H54 (cell line): ENCODE measurements at places on chromosomes 2 and 18.

- DNase-seq: no peak
Measured at GRCh38 chr18:6731222-6731596, 1.7 kb downstream of the ARHGAP28 start.

DNA sequence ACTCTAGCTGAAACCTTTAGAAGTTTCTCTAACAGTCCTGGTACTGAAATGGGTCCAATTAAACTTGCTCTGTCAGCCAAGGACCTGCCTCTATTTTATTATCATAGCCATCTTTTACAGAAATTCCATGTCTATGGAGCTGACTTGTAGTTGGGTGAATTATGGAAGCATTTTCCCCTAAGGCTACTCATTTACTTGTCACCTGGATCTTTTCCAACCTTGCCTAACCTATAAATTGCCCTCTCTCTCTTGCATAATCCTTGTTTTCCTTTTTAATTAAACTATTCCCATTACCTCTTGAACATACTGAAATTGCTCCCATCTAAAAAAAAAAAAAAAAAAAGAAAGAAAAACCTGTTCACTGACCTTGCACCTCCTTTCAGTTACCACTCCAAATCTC lies 74.6 kb upstream of the DOK6 start:
- DNase-seq: no peak

GRCh38 chr2:64657411-64657810 lies 3.7 kb upstream of the SERTAD2 start:
- DNase-seq: no peak

DNA sequence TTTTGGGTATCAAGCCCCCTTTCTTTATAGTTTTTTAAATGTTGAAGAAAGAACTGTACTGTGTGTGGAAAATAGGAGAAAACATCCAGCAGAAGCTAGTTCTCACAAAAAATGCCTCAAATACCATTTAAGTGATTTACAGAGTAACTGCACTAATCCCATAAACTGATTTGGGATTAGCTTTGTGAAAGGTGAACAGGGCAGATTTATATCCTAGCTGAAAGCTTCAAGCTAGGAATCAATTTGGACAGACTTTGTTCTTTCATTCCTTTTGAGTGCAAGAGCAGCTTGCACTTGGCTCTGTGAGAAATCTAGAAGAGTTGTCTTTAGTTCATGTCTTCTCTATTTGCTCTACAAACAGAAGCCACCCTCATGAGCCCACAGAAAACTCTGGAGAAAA lies 183.9 kb upstream of the VRK2 start:
- DNase-seq: no peak

GRCh38 chr2:20676353-20677215 lies 9.6 kb downstream of the GDF7 start:
- no peak for DNase-seq

DNA sequence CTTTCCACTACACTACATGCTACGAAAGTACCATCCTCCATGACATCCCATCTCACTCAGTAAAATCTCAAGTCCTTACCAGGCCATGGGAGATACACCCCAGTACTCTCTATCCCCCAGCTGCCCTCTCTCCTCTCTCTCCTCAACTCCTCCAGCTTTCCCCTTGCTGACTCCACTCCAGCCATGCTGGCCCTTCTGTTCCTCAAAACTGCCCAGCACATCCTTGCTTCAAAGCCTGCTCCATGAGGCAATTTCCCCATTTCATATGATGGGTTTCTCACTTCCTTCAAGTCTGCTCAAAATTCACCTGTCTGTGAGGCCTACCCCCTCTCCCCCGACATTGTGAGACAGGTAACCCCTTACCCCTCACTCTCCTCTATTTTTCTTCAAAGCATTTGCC lies 8.6 kb downstream of the CHN1 start:
- no peak for DNase-seq

DNA sequence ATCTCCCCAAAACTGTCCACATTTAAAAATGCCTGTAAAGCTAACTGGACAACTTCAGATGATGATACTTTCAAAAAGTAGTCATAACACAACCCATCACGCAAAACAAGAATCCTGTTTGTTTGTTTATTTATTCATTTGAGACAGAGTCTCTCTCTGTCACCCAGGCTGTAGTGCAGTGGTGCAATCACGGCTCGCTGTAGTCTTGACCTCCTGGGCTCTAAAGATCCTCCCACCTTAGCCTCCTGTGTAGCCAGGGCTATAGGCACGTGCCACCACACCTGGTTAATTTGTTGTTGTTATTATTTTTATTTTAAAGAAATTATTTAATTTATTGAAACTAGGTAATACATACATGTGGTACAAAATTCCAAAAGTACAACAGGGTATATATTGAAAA lies 94.8 kb downstream of the RAPGEF4 start:
- no peak for DNase-seq

- no peak for DNase-seq
Measured at GRCh38 chr2:129661935-129662334, 317.5 kb upstream of the RAB6C start.

- DNase-seq: no peak
Measured at GRCh38 chr2:67463810-67464209, 66.7 kb downstream of the ETAA1 start.

DNA sequence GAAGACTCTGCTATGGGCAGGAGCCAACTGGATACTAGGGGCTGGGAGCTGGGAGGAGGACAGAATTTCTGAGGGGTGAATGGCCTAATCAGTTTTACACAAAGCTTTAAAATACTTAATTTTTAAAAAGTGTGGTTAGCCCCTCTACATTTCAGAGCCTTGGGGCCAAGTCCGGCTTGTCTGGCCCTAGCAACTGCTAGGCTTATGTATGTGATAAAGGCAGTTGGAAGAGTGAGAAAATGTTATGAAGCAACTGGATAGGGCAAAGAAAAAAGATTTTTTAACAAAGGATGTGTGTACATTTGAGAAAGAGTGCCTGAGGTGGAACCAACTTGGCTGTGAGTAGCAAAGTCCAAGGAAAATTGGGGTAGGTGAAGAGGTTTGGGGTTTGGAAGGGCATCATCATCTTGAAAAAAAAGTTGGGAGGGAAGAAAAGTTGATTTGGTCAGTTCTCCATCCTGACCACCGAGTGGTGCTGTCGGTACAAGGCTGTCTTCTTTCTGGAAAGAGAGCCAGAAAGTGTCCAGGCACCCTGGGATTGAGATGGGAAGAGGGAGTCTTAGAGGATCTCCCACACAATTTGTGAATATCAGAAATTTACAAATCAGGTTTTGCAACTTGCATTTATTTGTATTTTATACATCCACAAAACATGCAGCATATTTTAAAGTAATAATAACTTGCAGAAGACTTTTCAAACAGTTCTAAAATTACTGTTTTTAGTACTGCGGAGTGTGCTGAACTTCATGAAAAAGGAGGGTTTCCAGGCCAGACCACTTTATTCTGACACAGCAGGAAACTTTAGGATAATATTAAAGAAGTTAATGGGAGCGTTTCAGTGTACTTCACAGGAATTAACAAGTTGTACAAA lies 10.5 kb upstream of the CDK15 start:
- peak; percentile 43 for DNase-seq

DNA sequence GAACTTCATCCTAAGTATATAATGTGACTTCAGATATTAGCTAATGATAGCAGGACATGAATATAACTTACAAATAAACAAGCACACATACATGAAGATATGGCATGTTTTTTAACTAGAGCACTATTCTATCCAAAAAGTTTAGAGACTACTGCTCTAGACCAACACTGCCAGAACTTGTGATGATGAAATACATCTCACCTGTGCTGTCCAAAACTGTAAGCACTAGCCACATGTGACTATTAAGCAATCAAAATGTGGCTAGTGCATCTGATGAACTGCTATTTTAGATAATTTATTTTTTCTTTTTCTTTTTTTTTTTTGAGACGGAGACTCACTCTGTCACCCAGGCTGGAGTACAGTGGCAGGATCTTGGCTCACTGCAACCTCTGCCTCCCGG lies 7.1 kb downstream of the AAK1 start:
- no peak for DNase-seq

- DNase-seq: no peak
Measured at GRCh38 chr2:168968342-168968741, 62.8 kb downstream of the ABCB11 start.

DNA sequence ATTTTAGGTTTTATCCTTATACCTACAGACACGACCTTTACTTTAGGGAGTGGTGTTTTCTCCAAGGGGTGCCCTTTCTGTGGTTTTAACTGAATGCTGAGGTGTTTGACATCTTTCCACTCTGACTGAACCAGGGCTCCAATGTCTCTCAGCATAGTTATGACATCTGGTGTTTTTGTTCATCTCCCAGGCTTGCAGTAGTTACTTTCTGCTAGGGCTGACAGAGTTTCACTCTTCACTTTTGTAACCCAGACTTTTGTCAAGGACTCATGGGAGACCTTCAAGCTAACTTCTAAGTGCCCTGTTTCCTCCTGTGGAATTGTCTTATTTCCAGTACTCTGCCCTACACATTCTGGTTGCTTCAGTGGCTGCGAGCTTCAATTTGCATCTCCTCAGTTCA lies 103.1 kb downstream of the CCDC85A start:
- DNase-seq: no peak

GRCh38 chr2:143828763-143829537 lies 691.0 kb downstream of the ZEB2 start:
- no peak for DNase-seq

DNA sequence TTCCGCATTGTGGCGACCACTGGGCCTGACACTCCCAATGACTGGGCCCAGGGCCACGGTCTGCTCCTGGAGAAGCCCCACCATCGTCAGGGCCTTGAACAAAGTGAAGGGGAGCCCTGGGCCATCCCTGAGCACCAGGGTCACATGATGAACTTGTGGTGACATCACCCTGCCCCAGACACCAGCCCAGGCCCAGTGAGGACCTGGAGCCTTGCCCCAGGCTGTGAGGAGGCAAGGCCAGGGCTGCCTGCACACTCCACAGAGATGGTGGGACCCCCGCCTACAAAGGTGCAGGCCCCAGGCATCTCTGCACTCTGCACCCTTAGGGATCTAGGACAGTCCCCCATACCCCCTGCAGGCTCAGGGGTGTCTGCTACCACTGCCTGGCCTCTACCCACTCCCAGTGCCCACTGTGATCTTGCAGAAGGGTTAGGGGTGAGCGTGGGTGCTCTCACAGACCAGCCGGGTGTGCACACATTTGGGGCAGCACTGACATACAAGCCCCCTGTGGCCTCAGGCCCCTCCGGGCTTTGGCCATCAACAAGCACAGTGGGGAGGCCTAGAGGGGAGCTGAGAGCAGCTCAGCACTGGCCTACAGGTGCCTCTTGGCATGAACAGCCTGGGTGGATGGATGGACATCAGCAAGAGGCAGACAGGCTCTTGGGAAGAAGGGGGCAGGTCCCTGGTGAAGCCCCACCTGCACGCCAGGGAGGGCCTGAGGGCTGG lies 624.0 kb upstream of the LRRTM4 start:
- DNase-seq: no peak

DNA sequence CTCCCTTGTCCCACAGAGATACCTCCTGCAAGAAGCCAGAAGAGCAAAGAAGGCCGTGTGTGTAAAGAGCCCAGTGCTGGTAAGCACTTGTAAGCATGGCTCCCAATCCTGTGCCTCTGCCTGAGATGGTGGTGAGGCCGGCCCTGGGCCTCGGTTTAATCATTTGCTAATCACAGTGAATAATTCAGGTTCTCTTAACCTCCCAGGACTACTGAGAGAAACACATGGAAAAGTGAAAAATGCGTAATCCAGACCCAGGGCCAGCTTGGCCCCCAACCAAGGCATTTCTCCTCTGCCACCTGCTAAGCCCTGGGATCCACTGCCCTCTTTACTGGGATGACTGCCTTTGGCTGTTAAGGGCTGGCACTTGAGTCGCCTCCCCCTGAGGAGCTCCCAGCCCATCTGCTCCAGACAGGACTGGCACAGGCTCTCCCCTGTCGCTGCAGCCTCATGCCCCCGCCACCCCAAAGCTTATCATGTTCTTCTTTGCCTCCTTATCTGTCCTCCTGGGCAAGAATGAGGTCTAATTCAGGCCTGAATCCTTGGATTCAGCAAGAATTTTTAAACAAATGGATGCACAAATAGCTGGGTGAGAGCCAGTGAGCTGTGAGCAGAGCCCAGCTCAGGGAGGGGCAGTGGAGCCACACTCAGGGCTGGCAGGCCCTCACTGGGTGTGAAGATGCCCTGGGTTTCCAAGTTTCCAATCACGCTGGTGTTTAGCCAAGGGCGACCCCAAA lies 193.9 kb upstream of the HS6ST1 start:
- DNase-seq: no peak

DNA sequence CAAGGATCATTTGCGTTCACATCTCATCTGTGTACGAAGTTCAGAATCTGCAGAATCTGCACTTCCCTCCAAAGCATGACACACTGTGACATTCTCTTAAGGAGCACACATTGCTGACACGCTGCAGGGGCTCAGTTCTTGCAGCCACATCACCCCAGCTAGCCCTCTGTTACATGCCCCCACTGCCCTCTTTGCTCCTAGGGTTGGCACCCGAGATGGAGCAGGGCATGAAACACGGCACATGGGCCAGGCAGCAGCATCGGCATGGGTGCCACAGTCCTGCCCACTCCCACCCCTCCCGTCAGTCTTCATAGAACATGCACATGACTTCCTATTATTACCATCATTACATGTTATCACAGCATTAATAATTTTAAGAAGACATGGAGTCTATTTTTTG lies 76.4 kb downstream of the COL6A3 start:
- no peak for DNase-seq

DNA sequence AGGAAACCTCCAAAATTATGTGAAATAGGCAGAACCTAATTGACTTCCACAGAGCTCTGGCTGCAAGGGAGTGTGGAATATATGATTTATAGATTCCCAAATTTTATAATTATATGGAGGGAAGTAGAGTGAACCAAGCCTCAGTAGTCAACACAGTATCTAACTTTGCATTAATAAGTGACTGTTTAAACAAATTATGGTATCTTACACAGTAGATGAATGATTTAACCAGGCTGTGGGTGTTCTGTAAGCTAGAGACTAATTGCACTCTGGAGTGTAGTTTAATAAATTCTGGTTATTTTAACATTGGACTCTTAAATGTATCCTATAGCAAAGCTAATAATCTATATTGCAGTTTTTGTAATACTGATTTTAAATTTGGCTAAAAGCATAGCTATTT lies 183.5 kb downstream of the KIAA1328 start:
- no peak for DNase-seq

GRCh38 chr2:147451902-147452515 lies 392.8 kb upstream of the ACVR2A start:
- no peak for DNase-seq

DNA sequence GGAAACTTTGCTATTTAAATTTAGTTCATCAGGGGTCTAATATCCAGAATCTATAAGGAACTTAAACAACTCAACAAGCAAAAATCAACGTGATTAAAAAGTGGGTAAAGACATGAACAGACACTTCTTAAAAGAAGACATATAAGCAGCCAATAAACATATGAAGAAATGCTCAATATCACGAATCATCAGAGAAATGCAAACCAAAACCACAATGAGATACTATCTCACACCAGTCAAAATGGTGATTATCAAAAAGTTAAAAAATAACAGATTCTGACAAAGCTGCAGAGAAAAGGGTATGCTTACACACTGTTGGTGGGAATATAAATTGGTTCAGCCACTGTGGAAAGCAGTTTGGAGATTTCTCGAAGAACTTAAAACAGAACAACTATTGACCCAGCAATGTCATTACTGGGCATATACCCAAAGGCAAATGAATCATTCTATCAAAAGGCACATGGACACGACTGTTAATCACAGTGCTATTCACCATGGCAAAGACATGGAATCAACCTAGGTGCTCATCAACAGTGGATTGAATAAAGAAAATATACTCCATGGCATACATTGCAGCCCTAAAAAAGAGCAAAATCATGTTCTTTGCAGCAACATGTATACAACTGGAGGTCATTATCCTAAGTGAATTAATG lies 189.9 kb downstream of the SLC4A10 start:
- DNase-seq: no peak

GRCh38 chr2:133417415-133417814 lies 150.8 kb downstream of the NCKAP5 start:
- no peak for DNase-seq
